ENCODE measurements at places on chromosomes 7 and 10.

DNA sequence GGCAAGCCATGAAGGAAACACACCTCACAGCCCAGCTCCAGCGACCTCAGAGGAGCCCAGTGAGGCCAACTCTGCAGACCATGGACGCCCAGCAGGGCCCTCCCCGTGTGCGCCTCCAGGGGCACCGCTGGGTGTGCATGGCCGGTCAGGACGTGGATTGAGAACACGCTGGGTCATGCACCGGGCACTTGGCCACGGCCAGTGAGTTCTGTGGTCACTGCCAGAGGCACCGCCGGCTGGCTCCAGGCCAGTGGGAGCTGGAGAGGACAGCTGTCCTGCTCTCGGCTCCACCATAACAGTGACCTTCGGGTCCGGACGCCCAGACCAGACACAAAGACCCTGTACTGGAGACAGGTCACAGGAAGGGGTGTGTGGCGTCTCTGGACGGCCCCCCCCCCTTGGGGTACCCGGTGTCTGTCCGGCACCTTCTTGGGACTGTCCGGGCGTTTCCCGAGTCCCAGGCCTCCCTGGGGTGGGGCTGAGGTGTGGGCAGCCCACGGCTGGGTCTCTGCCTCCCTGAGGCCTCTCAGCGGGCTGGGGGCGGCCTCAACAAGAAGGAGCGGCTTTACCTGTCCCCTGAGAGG lies 50.4 kb upstream of the NKX6-2 start:
- DNase-seq: no peak

DNA sequence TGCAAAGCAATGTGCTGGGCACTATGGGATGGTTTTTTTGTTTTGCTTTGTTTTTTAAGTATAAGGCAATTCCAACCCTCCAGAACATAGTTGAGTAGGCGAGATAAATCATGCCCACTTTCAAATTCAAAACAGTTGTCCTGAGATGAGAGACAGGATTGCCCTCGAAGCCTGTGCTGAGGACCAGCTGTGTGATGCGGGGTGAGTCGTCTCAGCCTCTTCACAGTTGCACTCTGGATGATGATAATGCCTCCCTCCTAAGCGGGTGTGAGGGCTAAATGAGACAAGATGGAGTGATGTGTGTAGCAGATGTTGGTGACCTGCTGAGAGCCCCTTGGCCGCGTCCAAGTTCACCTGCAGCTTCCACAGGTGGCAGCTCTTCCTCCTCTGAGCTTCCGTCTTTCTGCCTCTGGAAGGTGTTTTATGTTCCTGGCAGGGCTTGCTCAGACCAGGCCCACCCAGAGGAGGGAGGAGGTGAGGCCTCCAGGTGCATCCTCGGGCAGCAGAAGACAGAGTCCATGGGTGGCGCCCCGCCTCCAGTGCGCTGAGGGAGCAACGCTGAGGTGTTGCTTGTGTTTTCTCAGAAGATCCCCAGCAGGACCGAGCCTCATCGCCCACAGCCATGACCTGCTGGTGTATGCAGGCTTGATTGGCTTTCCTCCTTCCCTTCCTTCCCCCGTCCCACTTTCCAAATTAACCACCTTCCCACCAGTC lies 30.6 kb downstream of the ECHDC3 start:
- DNase-seq: no peak

- no peak for DNase-seq
Observed at GRCh38 chr10:121159670-121160069, 308.5 kb downstream of the WDR11 start.

GRCh38 chr7:139230023-139230422 lies 1.0 kb upstream of the UBN2 start:
- no peak for DNase-seq

- DNase-seq: no peak
Observed at GRCh38 chr10:96955794-96956193, 123.7 kb downstream of the LCOR start.

- DNase-seq: no peak
Observed at GRCh38 chr7:145848691-145849090, 267.9 kb upstream of the CNTNAP2 start.

- no peak for DNase-seq
Observed at GRCh38 chr10:50625649-50626132, 1.9 kb upstream of the SGMS1 start.

DNA sequence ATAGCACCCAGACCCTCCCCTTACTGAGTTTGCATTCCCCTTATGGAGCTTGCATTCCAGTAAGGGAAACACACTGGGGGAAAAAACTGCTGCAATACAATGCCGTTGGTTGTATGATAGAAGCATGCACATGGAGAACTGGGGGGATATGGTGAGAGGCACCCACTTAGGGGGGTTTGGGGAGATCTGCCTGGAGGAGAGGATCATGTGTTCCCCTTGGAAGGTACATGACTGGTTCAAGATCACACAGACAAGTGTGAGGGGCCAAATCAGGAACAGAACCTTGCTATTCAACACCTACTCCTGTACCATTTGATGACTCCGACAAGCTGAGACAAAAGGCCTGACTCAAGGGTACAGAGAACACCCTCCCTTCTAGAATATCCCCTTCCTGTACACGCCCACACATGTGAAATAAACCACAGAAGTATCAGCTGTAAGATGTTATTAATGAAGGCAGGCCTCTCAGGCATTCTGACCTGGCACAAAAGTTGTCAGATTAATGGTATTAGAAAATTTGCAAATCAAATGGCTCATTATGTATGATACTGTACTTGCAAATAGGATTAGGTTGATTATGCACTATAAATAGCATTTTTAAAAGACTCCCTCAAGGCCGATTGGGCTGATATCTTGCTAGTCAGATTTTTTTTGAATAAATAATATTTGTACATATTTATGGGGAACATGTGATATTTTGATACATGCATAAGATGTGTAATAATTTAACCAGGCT lies 122.2 kb downstream of the NPY start:
- no peak for DNase-seq

DNA sequence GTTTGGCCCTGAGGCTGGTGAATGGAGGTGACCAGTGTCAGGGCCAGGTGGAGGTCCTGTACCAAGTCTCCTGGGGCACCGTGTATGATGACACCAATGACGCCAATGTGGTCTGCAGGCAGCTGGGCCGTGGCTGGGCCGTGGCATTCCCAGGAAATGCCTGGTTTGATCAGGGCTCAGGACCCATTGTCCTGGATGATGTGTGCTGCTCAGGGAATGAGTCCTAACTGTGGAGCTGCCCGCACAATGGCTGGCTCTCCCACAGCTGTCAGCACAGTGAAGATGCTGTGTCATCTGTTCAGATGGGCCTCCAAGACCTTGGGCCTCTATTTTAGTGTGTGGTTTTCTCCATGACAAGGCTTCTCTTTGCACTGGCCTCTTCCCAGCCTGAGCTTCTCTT lies 64.0 kb downstream of the DMBT1 start:
- DNase-seq: no peak

- DNase-seq: no peak
Observed at GRCh38 chr10:21524526-21525366, 736 bp downstream of the SKIDA1 start.

GRCh38 chr10:63429281-63429680 lies 36.5 kb downstream of the JMJD1C start:
- no peak for DNase-seq

DNA sequence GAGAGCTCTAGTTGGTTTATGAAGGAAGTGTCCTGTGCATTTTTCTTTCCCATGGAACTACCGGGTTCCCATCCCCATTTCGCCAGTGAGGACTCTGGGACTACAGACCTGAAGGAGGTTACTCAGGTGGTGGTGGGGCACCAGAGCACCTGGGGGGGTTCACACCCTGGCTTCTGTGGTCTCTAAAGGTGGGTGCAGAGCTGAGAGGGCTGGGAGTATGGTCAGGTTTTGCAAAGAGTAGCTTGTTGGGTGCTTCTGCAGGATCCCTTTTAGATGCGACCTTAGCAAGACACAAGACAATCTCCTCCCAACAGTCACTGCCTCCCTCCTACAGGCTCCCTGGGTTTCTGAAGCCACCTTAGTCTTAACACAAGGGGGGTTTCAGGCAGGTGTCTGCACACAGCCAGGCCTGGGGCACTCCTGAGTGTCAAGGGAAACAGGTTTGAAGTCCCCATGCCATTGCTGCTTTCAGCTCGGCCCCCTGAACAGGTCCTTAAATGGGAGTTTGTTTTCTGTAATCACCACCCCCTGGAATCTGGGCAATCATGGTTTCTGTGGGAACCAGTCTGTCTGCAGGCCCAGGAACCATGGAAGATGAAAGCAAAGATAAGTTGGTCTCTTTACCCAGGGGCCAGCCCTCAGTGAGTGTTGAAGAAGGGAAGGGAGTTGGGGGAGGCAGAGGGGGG lies 9.9 kb upstream of the CXCL12 start:
- DNase-seq: no peak

DNA sequence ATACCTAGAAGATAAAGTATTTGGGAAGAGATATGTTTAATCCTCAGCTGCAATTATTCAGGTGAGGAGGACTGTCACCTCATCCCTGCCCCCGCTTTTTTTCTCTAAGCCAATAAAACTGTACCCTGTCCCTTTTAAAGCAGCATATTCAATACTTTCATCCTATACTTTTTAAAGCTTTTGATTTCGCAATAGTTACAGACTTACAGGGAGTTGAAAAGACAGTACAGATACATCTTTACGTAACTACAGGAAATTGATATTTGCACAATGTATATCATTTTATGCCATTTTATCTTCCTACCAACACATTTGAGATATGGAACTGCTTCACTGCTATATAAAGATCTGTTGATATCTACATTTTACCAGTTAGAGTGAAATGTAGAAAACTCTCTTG lies 47.6 kb downstream of the STK17A start:
- no peak for DNase-seq
